ENCODE measurements at places on chromosomes 1 and 21.

DNA sequence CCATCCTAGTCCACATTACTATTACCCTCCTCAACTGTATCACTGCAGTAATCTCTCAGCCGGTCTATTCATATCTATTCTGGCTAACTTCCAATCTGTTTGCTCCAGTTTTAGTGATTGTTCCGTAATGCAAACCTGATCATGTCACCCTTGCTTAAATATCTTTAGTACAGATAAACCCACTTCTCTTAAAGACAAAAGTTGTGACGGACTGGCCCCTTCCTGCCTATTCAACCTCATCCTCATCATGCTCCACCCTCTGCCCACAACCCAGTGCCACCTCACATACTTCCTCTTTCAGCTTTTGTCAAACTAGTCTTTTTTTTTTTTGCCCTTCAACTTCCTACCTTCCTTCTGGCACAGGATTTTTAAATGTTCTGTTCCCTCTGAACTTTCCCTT is 2.8 kb upstream of the C1orf162 start:
- DNase-seq, result no peak

- no peak for DNase-seq
Measured at GRCh38 chr1:25707280-25708016, 90.9 kb downstream of the MAN1C1 start.

DNA sequence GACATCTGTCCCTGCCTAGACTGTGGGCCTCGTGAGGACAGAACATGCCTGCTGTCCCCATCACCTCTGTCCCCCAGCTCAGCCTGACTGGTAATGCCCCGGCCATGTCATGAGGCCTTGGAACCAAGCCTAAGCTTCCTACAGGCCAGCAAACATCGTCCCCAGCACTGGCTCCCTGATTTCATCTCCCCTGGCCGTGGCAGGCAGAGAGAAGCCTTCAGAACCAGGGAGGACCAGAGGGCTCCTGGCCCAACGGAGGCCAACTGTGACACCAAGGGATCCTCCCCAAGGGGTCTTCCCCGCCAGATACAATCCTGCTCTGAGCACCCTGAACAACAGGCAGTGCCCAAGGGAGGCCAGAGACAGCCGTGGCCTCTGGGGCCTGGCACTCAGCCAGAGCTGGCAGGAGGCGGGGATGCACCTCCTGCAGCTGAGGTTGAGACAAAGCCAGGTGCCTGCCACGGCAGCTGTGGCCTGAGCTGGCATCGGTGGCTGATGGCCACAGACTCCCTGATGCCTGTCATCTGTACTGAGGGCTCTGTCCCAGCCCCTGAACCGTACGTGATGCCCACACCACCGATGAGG is 9.9 kb upstream of the NPHP4 start:
- no peak for DNase-seq

DNA sequence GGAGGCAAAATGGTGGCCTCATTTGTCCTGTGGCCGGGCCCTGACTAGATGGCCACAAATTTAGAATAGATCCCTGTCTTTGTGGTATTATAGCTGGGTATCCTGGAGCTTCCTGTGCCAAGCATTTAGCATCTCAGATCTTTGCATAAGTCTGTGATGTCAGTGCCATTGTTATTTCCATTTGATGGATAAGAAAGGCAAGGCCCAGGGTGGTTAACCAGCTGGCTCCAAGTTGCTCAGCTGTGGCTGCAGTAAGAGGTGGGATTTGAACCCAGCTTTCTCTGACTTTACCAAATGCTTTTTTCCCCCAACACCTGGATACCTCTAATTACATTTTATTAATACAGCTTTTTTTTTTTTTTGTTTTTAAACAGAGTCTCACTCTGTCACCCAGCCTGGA is 11.7 kb upstream of the TNFRSF8 start:
- no peak for DNase-seq

DNA sequence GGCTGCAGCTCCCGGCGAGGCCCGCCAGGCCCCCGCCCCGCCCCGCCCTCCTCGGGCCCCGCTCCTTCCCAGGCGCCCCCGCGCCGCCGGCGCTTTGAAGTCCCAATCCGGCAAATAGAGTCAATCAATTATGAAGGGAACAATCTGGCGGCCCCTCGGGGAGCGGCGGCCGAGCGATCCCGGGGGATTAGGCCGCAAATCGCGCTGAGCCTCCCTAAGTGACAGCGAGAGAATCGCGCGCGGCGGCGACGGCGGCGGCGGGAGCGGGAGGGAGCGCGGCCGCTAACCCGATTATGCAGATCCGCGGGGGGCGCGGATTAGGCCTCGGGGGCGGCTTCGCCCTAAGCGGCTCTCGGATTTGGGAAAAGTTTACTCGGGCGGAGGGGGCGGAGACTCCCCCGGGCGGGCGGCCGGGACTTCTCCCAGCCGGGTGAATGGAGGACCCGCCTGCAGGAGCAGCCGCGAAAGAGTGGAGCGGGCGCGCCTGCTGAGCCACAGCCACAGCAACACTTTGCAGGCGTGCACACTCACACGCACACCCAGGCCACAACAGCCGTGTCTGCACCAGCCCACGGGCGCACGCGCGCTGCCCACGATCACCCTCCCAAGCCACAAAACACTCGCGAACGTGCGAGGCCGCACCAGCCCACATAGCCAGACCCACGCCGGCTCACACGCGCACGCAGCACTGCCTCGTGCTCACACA is 23.0 kb upstream of the DMBX1 start:
- DNase-seq, result no peak

DNA sequence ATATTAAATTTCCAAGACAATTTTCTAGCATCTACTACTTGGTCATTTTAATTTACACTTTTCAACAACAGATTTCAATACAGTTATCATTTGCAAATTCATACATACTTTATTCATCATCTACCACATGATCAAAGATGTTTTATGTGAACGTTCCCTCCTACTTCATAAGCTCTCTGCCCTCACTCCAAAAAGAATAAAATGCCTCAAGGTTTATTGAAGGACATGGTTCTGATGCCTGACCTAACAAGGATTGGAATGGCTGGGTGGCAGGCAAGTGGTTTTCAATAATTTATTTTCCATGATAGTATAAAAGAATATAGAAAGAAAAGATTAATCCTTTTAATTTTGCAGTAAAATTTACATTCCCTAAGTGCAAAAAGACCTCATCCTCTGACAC is 5.4 kb downstream of the CDKN2C start:
- DNase-seq, result no peak

GRCh38 chr1:24426744-24427544 is 11.3 kb downstream of the NIPAL3 start:
- DNase-seq, result no peak

- DNase-seq, result peak; percentile 53
Measured at GRCh38 chr1:29282924-29283803, 46.8 kb downstream of the PTPRU start.

GRCh38 chr1:35683012-35683411 is 35.7 kb downstream of the C1orf216 start:
- DNase-seq, result no peak

DNA sequence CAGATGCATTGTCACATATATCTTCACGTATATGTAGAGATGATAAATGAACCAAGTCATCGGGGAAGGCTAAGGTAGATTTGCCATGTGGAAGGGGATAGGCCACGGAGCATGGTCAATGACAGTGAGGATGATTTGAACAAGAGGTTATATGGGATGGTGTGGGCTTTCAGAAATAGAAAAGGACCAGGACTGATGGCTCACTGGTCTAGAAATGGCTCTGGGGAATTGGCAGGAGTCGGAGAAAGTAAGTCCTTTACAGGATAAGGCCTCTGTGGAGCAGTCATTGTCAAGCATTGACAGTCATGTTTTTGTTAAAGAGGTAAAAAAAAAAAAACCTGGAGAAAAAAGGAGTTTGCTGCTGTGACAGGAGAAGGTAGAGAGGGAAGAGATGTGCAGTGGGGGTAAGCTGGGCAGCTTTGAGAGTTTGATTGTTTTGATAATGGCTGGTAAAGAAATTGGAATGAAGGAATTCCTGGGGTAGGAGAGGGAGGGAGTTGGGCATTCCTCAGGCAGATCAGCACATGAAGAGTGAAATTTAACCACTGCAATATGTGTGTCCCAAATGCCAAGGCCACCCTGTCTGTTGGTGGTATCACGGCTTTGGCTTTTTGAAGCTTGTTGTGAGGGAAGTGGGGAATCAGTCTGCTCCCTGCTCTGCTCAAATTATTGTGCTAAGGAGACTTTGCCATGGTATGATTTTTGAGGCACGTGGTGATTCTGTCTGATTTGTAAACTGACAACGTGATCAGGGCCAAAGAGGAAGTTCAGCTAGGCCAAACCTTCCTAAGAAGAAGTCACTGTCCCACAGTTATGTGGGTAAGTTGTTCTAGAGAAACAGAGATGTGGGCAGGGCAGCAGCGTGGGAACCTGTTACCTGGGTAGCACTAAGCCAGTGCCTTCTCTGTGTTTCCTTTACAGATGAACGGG is 26.0 kb downstream of the MACF1 start:
- no peak for DNase-seq

GRCh38 chr21:42258150-42258884 is 39.4 kb downstream of the ABCG1 start:
- peak; percentile 69 for DNase-seq

GRCh38 chr21:36909901-36910561 is 56.4 kb downstream of the HLCS start:
- no peak for DNase-seq

- DNase-seq, result peak; percentile 52
Measured at GRCh38 chr1:160607672-160608032, 28.4 kb upstream of the CD84 start.

DNA sequence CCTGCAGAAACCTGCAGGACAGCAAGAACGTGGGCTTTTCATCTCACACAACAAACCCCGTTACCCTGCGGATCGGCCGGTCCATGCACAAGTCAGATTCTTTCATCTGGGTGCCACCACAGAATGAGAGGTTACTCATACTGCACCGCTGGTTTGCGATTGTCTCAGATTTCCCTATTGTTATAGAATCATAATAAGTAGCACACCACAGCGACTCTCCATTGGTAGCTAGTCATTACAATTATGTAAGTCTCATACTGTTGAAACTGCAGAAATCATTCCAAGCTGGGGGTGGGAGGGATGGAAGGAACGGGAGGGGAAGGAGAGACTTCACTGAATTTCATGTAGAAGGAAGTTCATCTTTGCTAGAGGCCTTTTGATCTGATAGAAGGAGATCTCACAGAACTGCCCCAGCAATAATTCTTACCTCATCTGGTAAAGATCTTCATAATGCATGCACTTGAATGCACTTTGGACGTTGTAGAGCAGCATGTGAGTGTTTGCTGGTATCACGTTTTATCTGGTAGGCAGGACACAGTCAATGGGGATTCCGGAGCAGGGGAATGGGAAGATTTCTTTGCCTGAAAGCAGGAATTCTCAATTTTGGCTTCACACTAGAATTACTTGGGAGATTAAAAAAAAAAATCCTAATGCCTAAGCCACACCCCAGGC is 221.1 kb downstream of the KIF26B start:
- no peak for DNase-seq

DNA sequence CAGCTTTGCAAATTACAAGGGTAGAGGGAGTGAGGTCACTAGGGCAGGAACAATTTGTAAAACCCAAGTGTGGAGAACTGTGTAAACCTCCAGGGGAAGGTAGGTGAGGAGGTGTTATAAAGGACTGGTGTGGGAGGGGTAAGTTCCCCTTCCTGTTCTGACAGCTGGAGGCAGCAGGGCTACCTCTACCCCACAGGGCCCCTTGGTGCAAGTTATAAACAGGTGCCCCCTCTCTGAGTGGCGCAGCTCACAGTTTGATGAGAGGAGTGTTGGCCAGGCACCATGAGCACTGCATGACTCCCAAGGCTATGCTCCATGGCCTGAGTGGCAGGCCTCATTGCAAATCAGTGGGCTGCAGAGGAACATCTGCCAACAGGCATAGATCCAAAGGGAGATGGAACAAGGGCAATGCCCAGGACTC is 41.0 kb downstream of the MFSD2A start:
- DNase-seq, result no peak

DNA sequence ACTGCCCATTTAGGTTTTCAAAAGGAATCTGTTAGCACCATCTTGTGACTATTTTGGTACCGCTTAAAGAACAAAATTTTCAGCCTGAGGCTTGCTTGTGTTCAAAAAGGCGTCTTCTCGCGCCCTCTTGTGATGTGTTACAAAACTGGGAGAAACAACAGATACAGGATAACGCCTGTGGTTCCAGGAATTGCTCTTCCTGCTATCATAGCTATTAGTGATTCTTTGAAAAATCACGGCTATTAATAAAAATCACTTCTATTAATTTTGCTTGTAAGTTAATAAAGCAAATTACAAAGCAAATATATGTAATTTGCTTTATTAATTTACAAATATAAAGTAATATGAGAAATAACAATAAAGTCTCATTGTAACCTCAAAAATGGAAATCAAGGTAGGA is 82.2 kb upstream of the ABCD3 start:
- peak; percentile 77 for DNase-seq

- no peak for DNase-seq
Measured at GRCh38 chr1:59212706-59213105, 84.2 kb upstream of the FGGY start.

GRCh38 chr1:114108751-114109255 is 44.9 kb downstream of the SYT6 start:
- no peak for DNase-seq

DNA sequence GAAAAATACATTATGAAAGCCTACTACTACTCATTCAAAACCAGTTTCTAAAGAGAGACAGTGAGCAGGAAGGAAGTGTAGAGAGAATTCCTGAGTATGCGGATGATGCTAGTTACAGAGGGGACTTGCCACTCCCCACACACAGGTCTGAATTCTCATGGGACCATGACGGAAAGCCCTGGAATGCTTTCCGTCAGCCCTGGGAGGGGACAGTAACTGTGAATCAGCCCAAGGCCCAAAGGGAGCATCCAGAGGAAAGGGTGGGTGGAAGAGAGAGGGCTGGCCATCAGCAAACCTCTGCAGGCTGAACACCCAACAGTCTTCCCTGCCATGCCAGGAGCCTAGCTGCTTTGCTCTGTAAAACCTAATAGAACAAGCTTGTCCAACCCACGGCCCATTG is 36.4 kb downstream of the RCSD1 start:
- DNase-seq, result no peak

- DNase-seq, result no peak
Measured at GRCh38 chr21:24411429-24411828, 1195.9 kb downstream of the MRPL39 start.

- no peak for DNase-seq
Measured at GRCh38 chr1:63713627-63714481, 60.0 kb upstream of the ROR1 start.

All from left lobe of liver (tissue), 2 donors.